H1 (cell line): ENCODE measurements at places on chromosomes 11 and 22. TPM values are rescaled to one million over a fixed set of nuclear protein-coding genes. Genes with fewer than 3 reads are reported as not detected.

The SHANK2 gene
- total RNA-seq: 52.9 and 54.2 TPM in 2 replicates

The UPK3A gene
- total RNA-seq: 0.35 TPM in 1 of 2 replicates, not detected in the other

The MRTFA gene
- total RNA-seq: 37.9 and 43.1 TPM in 2 replicates

GRCh38 chr11:61776561-61777075, 15.8 kb downstream of the TMEM258 start:
- H3K27me3 ChIP-seq: no peaks in the 10 kb centered on the region; the same call in 1 of the 2 replicates
- H3K4me1 ChIP-seq: peaks cover 16% of the 10 kb centered on the region
- peak; percentile 54 for DNase-seq
- no peaks in the 10 kb centered on the region for H3K36me3 ChIP-seq
- H3K27ac ChIP-seq: no peak overlapping the region
- no peak overlapping the region for H3K4me3 ChIP-seq

- H3K36me3 ChIP-seq: no peaks in the 10 kb centered on the region
- H3K27ac ChIP-seq: no peak overlapping the region
- H3K4me1 ChIP-seq: peaks cover 2% of the 10 kb centered on the region
- H3K4me3 ChIP-seq: no peak overlapping the region
Measured at GRCh38 chr11:131809203-131809918, 438.9 kb downstream of the NTM start.

GRCh38 chr22:19806213-19807160, 45.9 kb downstream of the TBX1 start:
- H3K27ac ChIP-seq: no peak overlapping the region
- no peak for DNase-seq
- H3K4me1 ChIP-seq: no peaks in the 10 kb centered on the region
- H3K36me3 ChIP-seq: no peaks in the 10 kb centered on the region
- H3K4me3 ChIP-seq: no peak overlapping the region

DNA sequence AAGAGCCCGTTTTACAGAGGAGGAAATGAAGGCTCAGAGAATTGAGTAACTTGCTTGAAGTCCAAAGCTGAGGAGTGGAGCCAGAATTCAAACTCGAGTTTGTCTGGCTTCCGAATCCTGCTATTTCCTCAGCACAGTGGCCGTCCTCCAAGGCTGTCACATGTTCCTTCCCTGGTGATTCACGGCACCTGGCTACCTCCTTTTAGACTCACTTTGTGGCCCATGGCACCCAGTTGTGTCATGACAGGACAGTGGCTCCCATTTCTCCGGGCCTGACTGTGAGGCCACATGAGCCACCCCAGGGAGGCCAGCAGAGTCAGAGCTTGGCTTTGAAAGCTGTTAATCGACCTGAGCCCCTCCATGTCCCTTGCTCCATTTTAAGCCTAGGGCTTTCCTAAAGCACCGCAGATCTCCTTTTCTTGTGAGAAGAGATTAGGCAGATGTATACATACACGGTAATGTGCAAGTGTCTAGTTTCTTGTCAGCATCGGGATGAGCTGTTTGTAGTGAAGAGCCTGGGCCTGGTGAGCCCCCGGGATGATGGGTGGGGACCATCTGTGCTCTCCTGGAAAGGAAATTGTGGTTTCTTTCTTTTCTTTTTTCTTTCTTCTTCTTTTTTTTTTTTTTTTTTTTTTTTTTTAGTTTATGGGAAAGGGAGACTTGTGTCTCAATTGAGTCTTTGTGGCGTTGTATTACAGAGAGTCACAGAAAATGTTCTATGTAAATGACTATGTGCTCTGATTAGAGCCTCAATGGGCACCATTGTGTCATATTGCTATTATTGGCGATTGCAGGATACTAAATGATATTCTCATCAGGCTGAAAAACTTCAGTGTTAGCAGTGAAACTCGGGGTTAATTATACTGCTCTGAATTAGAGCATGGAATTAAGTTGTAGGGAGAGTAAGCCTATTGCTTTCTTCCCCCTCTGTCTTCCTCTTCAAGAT, 54.8 kb downstream of the PTPRJ start:
- no peaks in the 10 kb centered on the region for H3K36me3 ChIP-seq
- H3K4me1 ChIP-seq: peaks cover 11% of the 10 kb centered on the region
- H3K27me3 ChIP-seq: no peaks in the 10 kb centered on the region
- H3K4me3 ChIP-seq: no peak overlapping the region
- DNase-seq: no peak
